ENCODE measurements at places on chromosomes 7 and 10. TPM values are rescaled to one million over a fixed set of nuclear protein-coding genes. Genes with fewer than 3 reads are reported as not detected.

The ETV1 gene
- total RNA-seq: 26.3 TPM

The TRIL gene
- not detected for total RNA-seq

The CCDC3 gene
- total RNA-seq: 2.4 TPM

The LBX1 gene
- total RNA-seq: not detected

The RNF148 gene
- total RNA-seq: 0.86 TPM

The ATG9B gene
- 0.17 TPM for total RNA-seq

The FGL2 gene
- total RNA-seq: not detected

The GPNMB gene
- 112 TPM for total RNA-seq

The FZD8 gene
- 1.6 TPM for total RNA-seq

The DYNC1I1 gene
- 6.5 TPM for total RNA-seq

The CHN2 gene
- 17.2 TPM for total RNA-seq

The STAG3 gene
- total RNA-seq: 0.35 TPM

The EBLN1 gene
- not detected for total RNA-seq

The TRPV5 gene
- not detected for total RNA-seq

The PNLIPRP2 gene
- not detected for total RNA-seq

The CYP3A7 gene
- not detected for total RNA-seq

The PCLO gene
- total RNA-seq: 2.7 TPM

The MCM10 gene
- 15.1 TPM for total RNA-seq

The LEP gene
- total RNA-seq: not detected

The AP1S1 gene
- 186 TPM for total RNA-seq

The ACADSB gene
- total RNA-seq: 6.6 TPM

The PSD gene
- total RNA-seq: 0.06 TPM

The NPFFR1 gene
- not detected for total RNA-seq

The NPC1L1 gene
- not detected for total RNA-seq

The LOXL4 gene
- total RNA-seq: 0.27 TPM

The WDR86 gene
- not detected for total RNA-seq

The VENTX gene
- not detected for total RNA-seq

The MRM2 gene
- total RNA-seq: 93.0 TPM

All from H4 (cell line).